Uterus (tissue), 4 donors: ENCODE measurements at places on chromosomes 7 and 10.

GRCh38 chr7:151875942-151876898 lies 695 bp downstream of the PRKAG2 start:
- peak; percentile 77 for DNase-seq

DNA sequence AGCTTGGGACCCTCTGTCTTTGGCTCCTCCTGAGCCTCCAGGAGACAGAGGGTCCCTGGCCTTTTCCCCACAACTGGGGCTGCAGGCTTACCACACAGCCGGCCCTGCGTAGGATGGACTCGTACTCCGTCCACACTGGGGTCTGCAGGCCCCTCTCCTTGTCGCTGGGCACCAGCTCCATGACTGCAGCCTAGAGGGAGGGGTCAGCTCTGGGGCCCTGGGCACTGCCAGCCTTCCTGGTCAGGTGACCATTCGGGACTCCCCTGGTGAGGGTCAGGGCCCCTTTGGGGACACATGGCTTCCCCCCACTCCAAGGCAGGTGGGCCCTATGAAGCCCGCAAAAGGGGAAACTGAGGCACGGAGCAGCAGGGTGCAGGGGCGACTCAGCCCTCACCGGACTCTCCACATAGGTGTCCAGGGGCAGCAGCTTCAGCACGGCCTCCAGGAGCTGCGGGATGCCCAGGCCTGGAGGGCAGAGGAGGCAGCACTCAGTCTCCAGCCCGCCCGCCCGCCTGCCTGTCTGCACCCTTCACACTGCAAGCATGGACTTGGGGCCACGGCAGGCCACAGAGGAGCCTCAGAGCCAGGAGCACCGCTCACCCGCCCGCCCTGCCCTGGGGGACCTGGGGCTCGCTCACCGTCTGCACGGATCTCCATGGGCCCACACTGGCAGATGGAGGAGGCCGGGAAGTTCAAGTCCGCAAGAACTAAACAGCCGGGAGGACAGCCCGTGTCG lies 1.1 kb downstream of the FUOM start:
- no peak for DNase-seq

DNA sequence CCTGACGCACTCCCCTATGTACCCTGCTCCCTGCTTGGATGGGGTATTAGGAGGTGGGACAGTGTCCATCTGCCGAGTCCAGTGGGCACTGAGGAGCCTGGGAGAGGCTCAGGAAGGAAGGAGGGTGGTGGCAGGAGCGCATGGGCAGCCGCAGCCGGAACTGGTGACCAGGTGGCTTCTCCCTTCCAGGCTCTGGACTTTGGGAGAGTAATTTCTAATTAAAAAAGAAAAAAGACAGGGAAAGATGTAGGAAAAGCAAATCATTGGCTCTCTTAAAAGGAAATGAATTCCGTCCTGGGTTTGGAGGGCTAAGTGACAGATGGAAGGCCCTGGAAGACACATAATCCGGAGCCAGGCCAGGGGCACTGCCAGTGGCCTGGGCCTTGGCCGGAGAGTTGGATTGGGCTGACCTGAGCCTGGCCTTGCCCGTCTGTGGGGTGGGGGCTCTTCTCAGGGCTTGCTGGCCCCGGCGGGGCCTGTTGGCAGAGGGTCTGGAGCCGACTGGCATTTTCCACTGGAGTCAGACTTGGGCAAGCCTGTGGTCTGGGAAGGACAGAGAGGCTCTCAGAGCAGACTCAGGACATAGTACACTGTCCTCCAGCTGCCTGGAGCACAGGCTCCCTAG lies 63.0 kb downstream of the NEURL1 start:
- no peak for DNase-seq

- no peak for DNase-seq
Measured at GRCh38 chr7:77923419-77923818, 124.8 kb downstream of the PHTF2 start.

DNA sequence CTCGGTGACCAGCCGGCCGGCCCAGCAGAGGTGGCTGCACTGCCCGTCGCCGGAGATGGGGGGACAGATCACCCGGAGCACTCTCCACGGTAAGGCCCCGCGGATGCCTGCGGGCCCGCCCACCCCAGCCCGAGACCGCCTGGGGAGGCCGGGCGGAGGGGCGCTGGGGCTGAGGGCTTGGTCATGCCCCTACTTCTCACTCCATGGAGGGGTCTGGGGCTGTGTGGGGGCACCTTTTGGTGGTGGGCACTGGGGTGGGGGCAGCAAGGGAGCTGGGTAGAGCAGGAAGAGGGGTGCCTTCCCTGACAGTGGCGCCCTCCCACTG lies 61.8 kb downstream of the NEURL1 start:
- no peak for DNase-seq

GRCh38 chr7:131292141-131292905 lies 35.4 kb upstream of the MKLN1 start:
- DNase-seq, result no peak

GRCh38 chr10:121413951-121414350 lies 184.3 kb downstream of the FGFR2 start:
- DNase-seq, result no peak
